ENCODE measurements at places on chromosomes 11 and 22.

- DNase-seq: no peak
Observed at GRCh38 chr11:11387622-11388305, 34.7 kb upstream of the CSNK2A3 start.

DNA sequence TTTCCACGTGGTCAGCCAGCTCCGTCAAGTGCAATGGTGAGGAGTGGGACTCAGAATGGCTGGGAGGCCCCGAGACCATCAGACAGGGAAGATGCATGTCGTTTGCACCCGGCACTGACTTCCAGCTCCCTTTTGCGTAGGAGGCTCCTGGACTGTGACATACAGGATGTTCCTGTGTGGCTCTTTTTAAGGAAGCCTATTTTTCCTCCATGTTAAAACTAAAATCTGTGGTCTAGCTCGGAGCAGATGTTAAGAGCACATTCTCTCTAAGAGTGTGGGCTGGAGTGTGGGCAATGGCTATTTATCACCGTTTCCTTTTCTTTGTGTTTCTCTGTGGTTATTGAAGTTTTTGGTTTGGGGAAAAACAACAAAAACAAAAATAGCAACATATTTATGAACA is 40.9 kb upstream of the AMPD3 start:
- DNase-seq: no peak

DNA sequence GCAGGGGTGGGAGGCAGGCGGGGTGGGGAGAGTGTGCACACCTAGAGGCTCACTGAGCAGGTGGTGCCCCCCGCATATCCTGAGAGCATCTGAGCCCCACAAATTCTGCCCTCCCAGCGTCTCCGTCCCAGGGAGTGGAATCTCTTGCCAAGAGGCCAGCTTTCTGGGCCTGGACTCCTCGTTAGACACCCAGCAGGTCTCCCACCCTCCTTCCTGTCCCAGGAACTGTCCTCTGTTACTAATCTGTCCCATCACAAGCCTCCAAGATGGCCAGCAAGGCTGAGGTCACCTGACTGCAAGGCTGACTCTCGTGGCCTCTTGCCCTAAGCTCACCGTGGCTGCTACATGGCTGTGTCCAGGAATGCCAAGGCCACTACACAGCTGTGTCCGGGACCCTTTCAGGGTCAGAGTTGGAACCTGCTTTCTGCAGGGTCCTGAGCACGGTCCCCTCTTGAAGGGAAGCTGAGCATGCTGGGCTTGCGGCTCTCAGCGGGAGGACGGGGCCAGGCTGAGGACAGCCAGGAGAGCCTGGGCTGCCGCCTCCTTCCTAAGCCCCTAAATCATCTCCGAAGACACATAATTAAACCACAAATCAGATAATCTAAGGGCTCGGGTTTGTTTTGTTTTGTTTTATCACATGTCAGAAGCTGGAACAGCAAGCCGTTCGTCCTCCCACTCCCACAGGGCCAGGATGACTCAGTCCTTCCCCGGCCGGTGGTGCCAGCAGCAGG is 1327.3 kb downstream of the TBC1D22A start:
- DNase-seq: no peak

GRCh38 chr11:111148121-111148520 is 97.4 kb upstream of the POU2AF2 start:
- DNase-seq: no peak

- no peak for DNase-seq
Observed at GRCh38 chr11:113528982-113529381, 53.8 kb upstream of the DRD2 start.

- DNase-seq: no peak
Observed at GRCh38 chr11:57513911-57514537, 1.5 kb downstream of the SLC43A1 start.

GRCh38 chr11:7983832-7984590 is 3.1 kb upstream of the EIF3F start:
- no peak for DNase-seq

DNA sequence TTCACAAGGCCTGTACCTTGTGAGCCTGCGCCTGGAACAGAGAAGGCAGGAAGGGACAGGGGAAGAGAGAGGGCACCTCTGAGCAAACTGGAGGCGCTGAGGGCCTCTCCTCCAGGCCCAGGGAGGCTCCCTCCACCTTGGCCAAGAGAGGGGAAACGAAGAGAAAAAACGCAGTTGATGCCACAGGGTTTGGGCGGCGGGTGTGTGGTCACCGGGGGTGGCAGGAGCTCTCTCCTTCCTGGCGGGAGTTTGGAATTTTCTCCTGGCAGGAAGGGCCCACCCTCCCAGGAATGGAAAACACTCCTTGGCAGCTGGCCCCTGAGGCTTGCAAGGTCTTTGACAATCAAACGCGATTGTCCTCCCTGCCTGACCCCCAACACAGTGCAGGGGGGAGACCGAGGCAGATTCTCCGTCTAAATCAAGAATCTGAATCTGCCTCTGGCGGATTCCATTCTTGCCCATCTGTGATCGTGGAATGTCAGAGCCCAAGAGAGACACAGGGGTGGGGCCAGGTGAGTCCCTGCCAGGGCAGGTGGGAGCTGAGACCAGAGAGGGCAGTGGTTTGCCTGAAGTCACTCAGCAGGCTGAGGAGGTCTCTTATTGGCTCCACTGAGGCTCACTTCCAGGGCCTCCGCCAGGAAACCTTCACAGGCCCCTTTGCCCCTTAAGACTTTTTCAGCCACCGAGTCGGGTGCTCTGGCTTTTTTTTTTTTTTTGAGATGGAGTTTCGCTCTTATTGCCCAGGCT is 21.0 kb downstream of the RPL3 start:
- no peak for DNase-seq

DNA sequence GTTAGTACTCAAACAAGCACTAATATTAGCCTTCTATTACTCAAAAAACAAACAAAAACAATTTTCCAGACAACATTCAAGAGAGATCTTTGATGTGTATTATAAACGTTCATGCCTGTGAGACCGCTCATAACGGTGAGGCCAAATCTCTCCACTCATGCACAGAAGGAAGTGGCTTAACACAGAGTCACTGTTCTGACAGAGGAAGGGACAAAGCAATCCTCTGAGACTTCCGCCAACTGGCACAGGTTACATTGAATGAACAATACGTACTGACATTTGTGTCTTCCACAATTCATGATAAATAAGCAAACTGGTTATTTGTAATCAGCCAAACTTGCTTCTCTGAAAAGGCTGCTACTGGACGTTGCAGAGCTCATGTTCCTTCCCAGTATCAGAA is 30.5 kb downstream of the CHKA start:
- no peak for DNase-seq

- DNase-seq: no peak
Observed at GRCh38 chr11:117223741-117224689, 7.9 kb downstream of the PCSK7 start.

- peak; percentile 72 for DNase-seq
Observed at GRCh38 chr22:43263645-43264514, 76.9 kb upstream of the TTLL12 start.

DNA sequence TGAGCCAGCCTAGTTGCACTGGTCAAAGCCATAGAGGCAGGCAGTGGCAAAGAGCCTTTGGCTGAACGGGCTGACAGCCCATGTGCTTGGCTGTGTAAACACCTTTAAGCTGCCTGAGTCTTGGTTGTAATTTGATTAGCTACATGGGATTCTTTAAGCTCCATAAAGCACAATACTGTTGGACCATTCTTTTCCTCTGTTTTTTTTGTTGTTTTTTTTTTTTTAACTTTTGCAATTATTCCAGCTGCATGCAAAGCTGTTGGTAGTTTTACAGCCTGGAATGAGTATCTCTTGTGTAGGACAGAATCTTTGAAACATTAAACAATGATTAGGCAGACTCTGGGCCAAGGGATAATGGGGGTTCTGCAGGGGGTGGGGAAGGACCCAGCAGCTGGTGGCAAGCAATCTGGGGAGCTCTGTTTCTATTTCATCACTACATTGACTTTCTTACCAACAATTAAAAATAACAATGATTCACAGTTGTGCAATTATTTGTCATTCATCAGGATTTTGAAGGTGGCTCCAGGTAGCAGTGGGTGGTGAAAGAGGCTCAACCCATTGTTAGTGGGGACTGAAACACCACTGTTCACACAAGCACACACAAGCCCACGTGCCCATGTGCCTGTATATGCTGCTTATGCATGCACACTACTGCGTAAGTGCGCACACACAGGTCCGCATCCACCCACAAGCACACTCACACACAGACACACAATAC is 69.5 kb upstream of the CSNK2A3 start:
- DNase-seq: no peak

DNA sequence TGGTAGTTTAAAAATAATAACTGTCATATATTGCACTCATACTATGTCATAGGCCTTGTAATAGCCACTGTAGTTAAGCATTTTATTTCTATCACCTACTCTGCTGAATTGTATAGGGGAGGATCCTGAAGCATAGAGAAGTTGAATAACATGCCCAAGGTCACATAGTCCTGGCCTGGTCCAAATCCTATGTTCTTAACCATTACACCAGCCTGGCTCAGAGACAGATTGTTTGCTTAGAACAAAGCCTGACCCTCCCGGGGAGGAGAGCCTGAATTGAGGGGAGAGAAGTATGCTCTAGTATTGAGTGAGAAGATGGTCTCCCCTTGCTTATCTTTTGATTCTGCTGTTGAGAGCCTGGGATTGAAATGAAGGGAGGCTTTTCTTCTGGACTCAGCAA is 2.2 kb downstream of the NEU3 start:
- no peak for DNase-seq

GRCh38 chr11:34160791-34161190 is 55.4 kb downstream of the NAT10 start:
- DNase-seq: no peak

DNA sequence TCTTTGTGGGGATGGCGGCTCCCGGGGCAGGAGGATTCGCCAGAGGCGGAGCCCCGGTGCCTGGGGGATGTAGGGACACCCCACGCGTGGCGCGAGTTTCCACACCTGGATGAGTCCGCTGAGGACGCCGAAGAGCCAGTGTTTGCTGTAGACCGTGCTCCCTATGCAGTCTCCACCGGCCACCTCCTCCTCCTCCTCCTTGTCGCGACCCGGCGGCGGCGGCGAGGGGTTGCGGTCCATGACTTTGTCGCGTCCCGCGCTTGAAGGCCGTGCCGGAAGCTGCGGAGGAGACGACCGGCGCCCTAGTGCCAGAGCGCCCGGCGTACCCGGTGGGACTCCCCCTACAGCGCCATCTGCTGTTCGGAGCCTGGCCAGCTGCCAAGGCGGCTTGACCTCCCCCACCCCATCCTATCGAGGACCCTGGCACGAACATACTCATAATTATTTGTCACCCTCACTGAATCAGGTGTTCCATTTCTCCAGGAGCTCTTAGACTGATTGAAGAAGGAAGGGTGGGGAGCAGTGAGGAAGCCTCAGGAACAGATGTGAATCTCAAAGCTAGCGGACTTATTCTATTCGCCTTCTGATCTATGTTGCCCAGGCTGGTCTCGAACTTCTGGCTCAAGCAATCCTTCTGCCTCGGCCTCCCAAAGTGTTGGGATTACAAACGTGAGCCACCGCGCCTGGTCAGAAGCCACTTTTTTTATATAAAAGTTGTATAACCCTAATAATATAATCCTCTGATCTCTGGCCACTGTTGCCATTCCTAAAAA is at the start of gene SAAL1:
SAAL1 (minus strand) TSS at position 281 of the 773 bp plus-strand sequence; CDS start at position 240, 41 bp downstream.
- DNase-seq: peak; percentile 78

- no peak for DNase-seq
Observed at GRCh38 chr11:96197801-96198701, 144.9 kb downstream of the MAML2 start.

- DNase-seq: no peak
Observed at GRCh38 chr11:65223011-65223410, 38.8 kb upstream of the POLA2 start.

- DNase-seq: no peak
Observed at GRCh38 chr11:66106786-66107599, 36.9 kb downstream of the PACS1 start.

DNA sequence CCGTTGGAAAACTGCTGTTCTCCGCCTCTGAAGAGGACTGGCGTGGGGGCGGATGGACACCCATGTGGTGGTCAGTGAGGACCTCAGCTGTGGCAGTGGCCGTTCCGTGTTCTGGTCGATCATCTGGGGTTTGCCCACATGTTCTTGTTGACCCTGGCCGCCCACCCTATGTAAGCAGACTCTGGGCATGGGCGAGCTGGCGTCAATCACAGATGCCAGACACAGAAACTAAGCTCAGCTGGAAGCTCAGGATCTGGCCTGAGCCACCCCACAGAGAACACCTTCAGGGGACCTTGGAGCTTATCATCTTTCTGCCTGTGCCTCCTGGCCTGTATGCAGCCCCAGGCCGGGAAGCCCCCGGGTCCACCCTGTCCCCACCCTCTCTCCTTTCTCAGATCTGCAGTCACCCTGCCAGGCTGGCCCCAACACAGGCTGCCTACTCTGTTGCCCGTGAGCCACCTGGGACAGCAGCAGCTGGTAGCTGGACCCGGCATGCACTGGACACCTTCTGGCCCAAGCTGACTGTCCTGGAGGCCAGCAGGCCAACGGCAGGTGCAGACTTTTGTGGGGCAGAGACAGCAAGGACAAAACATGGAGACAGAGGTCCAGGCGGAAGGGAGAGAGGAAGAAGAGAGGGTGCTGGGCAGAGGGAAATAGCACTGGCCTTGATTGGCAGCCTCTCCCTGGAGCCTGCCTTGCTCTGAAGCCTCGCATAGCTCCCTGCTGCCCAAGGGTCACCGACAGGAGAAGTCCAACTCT is 91.5 kb downstream of the PHF21B start:
- DNase-seq: no peak

GRCh38 chr11:90332415-90332814 is 109.6 kb upstream of the CHORDC1 start:
- DNase-seq: no peak

DNA sequence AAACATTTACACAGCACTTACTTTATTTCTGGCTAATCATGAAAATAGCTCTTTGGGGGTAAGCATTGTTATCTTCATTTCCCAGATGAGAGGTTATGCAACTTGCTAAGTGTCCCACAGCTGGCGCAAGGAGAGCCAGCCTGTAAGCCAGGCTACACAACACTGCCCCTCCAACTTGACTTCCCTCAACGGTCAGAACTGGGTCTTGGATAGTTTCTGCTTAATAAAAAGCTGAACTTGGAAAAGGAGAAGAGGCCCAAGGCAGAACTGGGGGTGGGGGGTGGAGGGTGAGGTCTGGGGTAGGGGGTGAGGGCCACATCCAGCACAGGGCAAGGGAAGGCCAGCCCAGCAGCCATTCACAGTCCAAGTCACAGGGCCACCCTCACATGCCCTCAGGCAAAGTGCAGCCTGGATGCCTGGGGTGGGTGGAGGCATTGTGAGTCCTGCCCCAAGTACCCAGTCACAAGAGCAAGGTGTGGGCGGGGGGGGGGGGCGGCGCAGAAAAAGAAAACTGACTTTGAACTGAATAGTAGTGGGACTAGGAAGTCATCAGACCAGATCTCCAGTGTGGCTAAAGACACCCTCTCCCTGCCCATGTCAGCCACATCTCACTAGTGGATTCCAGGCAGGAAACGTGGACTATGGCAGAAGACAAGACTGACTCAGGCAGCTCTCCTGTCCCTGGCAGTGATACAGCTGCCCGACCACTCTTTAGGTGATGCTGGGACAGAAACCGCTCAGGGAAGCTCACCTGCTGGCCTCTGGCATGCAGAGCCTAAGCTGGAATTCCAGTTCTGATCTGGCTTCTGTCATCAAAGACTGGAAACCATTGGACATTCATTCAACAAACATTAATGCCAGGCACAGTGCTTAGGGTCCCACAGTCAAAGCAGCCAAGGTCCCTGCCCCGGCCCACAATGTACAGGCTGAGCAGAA is 52.4 kb downstream of the PACSIN2 start:
- no peak for DNase-seq

GRCh38 chr11:93766504-93766903 is 17.6 kb upstream of the MED17 start:
- DNase-seq: no peak
